ENCODE measurements at places on chromosomes 5 and 9.

GRCh38 chr5:154109416-154110106, 70.8 kb downstream of the MFAP3 start:
- no peak for DNase-seq

DNA sequence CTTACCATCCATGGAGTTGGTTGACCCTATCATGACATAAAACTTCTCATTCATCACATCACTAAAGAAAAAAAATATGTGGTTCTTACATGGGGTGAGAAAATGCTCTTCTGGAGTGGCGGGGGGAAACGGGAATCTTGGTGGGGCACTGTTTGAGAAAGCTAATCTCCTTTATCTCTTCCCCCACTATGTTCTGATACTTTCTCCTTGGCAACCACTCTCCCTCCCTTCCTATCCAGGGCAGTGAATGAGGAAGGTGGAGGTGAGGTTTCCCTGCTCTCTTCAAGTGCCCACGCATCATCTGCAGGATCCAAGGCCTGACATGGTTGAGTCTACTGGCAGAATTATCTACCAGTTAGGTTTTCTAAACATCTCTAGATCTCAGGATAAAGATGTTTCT, 220.8 kb upstream of the TBCA start:
- no peak for DNase-seq

- no peak for DNase-seq
Measured at GRCh38 chr5:38468978-38469706, 87.3 kb downstream of the LIFR start.

- DNase-seq: peak; percentile 2
Measured at GRCh38 chr5:147037515-147038205, 159.1 kb upstream of the PPP2R2B start.

DNA sequence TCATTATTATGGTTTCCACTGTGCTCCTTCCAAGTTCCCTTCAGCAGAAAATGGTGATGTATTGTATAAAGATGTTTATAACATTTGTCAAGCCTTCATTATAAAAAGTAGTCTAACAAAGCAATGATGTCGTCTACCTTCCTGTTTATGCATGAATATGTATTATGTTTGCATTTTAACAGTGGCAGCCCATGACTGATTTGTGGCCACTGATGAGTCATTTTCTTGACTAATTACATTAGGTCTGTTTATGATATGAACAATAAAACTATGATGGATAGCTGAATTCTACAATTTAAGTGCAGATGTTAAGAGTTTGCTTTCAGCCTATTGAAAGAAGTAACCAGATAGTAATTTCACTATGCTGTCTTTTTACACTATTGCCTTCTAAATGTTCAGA, 75.4 kb upstream of the ADAMTS19 start:
- DNase-seq: no peak

DNA sequence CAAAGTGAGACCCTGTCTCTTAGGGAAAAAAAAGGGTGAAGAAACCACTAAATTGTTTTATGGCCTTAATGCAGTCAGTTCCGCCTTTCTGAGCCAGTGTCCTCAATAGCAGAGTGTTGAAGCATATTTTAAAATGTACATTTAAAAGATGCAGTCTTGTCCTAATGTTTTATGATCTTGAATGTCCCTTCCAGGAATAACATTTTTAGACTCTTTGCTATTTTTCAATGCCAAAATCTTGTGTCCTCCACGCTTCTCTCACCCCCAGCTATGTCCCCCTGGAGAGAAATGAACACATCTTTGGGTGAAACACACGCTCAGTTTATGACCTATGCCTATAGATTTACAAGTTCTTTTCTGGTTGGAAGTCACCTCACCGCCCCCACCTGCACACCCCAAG, 69.8 kb downstream of the CSNK1A1 start:
- no peak for DNase-seq

DNA sequence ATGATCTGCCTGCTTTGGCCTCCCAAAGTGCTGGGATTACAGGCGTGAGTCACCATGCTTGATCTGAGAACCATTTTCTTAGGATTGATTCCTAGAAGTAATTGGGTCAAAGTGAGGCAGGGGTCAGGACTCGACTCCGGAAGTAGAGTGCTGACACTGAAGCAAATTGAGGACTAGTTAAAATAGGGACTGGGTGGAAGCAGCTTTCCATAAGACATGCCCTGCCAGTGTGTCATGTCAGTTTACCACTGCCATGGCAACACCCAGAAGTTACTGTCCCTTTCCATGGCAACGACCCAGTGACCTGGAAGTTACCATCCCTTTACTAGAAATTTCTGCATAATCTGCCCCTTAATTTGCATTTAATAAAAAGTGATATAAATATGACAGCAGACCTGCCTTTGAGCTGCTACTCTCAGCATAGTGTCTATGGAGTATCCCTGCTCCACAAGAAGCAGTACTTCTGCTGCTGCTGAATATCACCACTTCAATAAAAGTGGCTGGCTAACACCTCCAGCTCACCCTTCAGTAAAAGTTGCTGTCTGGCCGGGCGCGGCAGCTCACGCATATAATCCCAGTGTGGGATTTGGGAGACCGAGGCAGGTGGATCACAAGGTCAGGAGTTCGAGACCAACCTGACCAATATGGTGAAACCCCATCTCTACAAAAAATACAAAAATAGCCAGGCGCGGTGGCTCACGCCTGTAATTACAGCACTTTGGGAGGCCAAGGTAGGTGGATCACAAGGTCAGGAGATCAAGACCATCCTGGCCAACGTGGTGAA, 47.8 kb upstream of the JADE2 start:
- no peak for DNase-seq

- DNase-seq: no peak
Measured at GRCh38 chr9:110116543-110116885, 91.4 kb downstream of the C9orf152 start.

DNA sequence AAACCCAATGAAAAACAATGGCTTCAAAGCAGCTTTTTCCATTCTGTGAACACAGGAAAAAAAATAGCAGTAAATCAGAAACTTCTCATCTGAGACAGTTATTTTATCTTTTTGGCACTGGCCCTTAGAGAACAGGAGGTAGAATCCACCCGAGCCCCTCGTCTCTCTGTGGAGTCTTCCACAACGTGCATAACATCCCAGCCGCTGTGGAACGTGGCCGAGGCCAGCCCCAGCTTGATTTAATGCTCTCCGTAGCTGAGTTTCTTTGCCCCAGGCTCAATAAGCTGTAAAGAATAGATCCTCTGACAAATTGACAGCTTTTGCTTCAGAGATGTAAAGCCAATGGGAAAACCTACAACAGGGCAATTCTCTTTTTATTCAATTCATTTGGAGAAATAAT, 107.9 kb upstream of the DAP start:
- DNase-seq: no peak

DNA sequence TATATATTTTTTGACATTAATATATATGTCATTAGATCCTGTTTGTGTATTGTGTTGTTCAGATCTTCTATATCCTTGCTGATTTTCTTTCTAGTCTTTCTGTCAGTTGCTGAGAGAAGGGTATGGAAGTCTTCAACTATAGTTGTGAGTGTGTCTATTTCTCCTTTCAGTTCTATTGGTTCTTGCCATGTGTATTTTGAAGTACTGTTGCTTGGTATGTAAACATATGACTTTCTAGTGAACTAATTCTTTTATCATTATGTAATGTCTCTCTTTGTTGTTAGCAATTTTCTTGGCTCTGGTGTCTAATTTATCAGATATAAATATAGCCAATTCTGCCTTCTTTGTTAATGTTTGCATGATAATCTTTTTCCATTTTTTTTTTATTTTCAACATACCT, 84.3 kb upstream of the CAST start:
- no peak for DNase-seq

DNA sequence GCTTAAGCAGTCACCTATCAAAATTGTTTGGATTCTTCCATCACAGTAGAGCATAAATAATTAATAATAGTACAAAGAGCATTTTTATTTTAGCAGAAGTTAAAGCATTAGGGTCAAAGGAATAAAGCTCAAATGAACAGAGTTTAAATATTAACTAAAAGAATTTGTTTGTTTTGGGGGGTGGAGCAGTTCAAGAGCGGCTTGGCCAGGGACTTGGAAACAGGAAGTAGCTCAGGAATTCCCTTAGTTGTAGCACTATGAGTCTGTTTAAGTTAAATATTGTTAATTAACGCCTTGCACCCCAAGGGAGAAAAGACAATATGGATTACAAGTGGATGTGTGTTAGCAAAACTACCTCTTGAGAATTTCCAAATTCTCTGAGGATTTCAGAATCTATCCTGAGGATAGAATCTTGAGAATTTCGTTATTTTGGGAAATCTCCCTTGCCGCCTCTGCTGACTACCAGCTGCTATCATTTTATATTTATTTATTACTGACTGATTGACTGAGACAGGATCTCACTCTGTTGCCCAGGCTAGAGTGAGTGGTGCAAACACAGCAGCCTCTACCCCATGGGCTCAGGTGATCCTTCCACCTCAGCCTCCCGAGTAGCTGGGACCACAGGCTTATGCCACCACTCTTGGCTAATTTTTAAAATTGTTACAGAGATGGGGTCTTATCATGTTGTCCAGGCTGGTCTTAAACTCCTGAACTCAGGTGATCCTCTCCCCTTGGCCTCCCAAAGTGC, 96.7 kb upstream of the CHD1 start:
- DNase-seq: peak; percentile 41

DNA sequence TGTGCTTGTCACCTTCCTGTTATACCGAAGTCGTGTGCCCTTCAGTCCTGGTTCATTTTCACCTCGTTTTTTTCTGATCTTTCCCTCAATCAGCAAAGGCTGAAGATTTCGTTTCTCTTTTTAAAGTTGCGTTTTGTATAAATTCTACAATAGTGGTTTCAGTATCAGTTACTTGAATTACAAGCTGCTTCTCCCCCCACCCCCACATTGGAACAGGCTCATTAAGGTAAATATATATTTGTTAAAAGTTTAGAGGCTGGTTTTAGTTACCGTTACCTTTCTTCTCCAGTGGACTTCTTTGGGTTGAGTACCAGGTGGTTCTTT, 881 bp downstream of the SUB1 start:
- no peak for DNase-seq

DNA sequence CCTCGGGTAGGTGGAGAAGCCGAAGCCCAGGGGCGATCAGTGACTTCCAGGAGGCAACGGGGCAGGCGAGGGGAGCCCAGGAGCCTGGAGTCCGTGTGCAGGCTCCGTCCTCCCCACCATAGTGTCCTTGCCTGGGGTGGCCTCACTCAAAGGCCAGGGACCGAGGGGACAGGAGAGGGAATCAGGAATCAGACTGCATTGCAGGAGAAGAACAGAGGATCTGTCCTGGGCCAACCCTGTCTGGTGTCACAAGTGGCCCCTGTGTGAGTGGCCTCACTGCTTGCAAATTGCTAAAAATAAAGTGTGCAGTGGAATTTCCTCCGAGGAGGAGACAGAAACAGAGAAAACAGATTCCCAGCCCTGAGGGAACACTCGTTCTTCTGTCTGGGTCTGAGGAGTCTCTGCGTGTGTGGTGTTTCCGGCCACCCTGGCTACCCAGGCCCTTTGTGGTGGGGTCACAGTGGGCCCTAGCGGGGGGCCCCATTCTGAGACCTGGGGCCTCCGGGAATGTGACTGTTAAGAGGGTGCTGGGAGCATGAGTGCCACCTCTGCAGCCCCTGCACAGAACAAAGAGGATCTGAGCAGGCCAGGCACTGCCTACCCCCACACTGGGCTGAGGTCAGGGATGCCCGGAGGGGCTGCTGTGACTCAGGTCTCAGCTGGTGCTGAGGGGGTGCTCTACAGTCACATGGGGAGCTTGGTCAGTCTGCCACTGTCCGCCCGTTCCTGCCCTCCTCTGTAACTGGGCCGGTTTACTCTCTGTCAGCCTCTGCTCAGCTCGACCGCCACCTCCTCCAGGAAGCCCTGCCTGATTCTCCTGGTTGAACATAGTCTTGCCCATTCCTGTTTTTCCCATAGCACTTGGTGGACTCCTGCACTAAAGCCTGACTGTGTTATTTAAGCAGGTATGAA, 7.4 kb downstream of the TRAF1 start:
- DNase-seq: no peak

DNA sequence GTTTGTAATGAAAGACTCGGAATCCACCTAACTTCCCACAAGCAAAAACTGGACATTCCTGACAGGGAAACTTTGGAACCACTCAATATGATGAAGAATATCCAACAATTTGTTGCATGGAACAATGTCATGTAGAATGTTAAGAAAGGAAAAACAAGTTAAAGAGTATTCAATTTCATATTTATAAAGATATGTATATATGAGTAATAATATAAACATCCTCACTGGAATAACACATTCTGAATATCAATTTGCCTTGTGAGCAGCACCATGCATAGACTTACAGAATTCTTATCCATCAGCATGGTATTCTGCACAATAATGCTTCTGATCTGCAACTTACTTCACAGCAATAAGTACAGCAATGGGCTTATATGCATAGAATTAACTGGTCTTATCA, 650.3 kb downstream of the SEMA5A start:
- DNase-seq: no peak

DNA sequence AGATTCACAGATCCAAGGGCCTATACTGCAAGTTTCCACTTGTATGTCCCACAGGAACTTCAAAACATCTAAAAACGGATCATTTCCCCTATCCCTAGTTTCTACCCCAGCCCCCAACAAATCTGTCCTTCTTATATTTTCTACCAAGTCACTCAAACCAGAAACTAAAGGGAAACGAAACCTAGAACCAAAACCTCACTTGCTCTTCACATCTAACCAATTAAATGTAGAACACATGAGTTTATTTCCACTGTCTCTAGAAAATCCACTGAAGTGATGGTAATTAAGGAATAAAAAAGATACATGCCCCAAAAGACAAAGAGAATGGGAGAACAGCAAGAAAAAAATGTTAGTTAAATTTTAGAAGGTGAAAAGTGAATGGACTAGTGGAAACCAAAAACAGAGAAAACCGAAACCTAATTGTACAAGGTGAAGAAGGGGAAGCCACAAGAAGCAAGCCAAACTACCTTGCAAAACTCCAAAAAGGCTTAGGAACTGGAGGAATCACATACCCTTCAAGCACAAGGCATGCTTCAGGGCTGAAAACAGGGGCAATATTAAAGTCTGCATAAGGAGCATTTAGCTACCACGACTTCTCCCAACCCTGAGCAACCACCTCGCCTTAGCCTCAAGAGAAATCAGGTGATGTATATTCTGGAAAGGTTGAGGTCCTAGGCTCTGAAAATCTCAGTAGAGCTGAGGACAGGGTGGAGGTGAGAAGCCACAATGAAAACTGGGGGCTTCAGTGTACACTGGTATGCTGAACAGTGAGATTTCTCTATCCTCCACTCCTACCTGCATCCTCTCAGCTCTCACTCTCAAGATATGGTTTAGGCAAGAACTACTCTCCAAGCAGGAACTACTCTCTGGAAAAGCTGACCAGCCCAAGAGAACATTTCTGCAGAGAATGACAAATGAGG, 11.1 kb downstream of the SMU1 start:
- DNase-seq: no peak

DNA sequence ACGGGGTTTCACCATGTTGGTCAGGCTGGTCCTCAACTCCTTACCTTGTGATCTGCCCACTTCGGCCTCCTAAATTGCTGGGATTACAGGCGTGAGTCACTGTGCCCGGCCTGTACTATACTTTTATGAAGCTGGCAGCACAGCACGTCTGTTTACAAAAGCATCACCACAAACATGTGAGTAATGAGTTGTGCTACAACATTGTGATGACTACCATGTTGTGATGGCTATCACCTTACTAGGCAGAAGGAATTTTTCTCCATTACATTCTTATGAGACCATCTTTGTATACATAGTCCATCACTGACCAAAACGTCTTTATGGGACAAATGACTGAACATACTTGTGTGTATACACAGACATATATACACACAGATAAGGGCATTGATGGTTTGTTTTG, 1019.0 kb downstream of the CDH18 start:
- no peak for DNase-seq

Measured in ACHN (cell line).